ENCODE measurements at places on chromosomes 1 and 21.
A peak's percentile ranks its signal among the peaks of the same experiment; 100 is the strongest.

DNA sequence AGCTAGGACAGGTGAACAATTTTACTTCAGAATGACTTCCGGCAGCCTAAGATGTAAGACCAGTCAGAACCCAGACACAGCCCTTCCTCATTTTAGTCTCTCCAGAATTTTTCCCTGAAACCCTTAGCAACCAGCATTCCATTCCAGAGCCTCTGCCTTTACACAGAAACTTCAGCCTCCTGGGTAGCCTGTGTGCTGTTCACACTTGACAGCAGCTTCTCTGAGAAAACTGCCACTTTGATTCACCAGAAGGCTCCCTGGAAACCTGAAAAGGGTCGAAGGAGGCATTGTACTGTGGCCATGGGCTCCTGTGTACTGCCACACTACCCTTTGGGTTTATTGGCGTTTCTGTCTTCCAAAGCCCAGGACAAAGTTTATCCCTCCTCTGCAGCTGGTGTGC is 17.4 kb downstream of the HYI start:
- no peak for DNase-seq

GRCh38 chr1:81710857-81711256 is 89.9 kb upstream of the ADGRL2 start:
- DNase-seq: no peak

DNA sequence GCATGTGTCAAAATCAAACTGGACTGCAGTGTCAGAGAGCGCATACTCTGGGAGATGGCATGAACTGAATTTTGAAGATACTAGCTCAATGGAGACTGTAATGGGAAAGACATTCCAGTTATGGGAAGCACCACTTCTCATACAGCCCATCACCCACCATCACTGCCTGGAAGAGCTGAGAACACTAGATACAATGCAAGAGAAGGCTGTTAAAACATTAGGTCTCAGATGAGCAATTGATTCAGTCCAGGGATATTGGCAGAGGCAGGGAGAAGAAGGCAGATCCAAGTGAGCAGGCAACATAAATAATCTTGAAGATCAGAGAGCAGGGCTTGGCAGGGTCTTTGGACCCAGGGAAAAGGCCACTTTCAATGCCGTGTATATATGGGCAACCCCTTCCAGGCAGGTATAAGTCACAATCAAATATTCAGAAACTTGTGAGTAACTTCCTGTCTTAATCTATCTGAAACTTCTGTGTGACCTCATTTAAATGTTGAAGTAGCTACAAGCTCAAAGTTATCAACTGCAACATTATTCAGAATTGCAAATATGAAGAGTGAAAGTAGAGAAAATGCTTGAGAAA is 290.3 kb upstream of the SGIP1 start:
- DNase-seq: no peak

- DNase-seq: no peak
Measured at GRCh38 chr1:204480515-204480914, 14.1 kb downstream of the PIK3C2B start.

GRCh38 chr1:25573591-25573930 is 30.2 kb downstream of the LDLRAP1 start:
- peak; percentile 46 for DNase-seq

- DNase-seq: no peak
Measured at GRCh38 chr1:26160527-26161414, 1.9 kb downstream of the FAM110D start.

DNA sequence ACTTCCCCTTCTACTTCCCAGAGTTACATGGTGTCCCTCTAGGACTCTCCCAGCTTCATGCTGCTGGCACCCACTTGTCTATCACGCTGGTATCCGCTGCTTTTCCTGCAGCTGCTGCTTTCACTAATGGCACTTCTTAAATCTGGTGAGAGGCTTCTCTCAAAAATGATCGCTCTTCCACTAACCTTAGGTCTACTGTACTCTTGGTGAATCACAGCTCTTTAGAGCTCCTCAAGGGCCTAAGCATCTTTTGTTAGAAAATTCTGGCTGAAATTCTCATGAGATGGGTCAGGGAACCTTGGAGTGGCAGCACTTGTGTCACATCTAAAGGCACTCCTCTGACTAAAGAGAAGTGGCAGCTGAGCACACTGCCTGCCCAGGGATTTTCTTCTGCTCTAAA is 32.1 kb downstream of the ZMYND12 start:
- DNase-seq: no peak

DNA sequence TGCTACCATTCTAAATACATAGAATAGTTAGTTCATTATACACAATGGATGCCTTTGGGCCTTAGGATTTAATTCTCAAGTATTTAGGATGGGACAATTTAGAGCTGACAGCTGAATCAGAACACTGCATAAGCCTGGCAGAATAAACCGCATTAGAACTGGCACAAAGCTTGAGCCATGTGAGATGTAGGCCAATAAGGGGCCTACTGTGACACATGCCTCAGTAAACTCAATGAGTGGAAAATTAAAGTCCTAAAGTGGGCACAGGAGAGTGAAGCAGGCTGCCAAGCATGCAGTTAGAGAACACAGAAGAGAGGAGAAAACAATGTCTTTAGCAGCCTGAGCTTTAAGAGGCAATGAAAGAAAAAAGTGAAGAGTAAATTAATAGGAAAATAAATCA is 24.3 kb downstream of the SCYL3 start:
- no peak for DNase-seq

DNA sequence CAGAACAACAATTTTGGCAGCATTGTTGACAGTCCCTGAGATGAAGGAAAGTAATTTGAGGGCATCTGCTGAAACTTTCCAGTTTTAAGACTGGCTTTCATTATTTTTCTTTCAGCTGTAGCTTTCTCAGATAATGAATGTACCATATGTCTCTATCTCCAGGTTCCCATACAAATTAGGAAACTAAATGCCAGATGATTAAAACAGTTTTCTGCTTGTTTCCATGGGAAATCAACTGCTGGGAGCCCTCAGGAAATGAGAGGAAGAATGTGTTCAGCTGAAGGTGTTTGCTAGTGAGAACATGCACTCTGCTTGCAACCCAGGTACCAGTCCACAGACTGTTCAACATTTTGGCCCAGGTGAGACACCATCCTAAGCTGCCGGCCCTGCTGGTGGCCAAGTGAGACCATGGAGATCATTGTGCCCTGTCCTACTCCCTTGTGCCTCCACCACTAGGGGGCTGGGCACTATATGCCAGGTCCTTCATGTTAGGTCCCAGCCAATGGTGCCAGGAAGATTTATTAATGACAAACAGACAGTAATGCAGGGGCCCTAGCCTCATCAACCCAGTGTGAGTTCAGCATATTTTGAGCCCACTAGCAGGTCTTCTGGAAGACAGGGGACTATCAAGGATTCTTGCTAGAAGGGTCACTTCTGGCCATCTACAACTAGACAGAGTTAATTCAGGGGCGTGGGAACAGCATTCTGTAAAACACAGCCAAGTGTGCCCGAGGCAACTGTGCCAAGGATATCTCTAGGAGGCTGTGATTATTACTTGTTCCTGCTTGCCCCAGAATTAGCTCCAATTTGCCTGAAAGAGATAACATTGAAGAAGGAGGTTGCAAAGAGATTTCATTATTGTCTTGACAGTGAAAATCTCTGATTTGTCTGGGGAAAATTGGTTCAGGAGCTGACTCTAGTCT is 17.0 kb upstream of the LRRC8C start:
- DNase-seq: no peak

- DNase-seq: no peak
Measured at GRCh38 chr1:93111065-93111464, 32.0 kb downstream of the MTF2 start.

DNA sequence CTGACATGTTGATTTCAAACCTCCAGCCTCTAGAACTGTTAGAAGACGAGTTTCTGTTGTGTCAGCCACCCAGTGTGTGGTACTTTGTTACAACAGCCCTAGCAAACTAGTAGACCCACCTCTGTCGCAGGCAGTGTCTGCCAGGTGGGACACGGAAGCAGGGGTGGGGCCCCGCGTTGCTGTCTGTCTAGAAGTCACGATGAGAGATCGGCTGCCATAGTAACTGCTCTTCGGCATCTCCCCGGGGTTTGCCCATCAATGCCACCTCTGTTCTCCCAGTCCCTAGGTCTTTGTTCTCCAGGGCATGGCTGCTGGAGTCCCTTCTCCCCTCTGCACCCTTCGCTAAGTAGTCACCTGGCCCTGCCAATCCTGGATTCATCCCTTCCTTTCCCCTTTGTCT is 15.2 kb upstream of the CLSTN1 start:
- no peak for DNase-seq

DNA sequence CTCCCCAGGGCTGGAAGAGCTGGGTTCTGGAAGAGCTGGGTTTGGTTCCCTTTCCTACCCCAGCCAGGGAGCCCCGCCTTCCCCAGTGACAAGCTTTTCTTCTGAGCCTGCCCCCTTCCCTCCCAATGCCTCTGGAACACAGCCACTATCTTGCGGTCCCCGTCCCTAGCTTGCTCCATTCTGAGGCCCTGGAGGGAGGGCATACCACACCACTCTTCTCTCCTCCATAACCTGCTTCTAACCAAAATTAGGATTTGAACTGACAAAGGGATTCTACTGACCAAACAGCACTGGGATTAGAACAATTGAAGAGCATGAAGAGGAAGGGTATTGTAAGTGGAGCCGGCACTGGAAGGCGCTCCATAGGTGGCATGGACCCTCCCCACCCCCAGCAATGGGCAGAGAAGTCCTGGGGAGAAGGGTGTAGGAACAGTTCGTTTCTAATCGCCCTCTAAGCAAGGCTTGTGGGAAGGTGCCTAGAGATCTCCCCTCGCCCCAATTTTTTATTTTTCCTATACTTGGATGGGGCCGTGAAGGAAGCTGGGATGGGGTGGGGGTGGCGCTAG is 690 bp downstream of the C1orf216 start:
- DNase-seq: peak; percentile 20

DNA sequence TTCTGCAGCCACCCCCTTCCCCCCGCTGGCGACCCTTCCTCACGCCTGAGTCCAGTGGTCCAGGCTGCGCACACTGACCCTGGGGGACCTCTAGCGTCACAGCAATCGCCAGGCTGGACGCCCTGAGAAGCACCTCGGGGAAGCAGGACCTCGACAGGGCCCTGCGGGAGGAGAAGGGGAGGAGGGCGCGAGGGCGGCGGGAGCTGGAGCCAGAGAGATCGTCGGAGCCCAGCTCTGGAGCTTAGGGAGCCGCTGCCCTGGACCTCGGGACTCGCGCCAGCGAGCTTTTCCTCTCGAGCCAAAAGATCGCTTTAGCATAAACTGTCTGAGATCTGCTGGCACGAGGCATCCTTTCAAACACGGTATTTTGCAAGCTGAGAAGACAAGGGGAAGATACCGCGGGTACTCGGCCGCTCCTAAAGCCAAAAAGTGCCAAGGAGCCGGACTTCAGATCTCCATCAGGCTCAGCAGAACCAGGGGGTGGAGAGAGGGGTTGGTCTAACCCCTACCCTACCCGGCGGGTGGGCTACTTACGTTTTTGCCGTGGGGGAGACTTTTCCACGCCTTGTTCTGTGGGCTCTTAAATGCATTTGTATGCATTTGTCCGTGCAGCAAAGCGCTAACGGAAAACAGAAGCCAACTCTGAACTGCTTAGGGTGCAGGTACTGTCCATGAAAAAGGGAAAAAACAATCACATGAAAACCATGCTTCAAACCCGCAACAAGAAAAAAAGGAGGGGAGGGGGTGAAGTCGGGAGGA is 586 bp downstream of the COL24A1 start:
- DNase-seq: peak; percentile 15

DNA sequence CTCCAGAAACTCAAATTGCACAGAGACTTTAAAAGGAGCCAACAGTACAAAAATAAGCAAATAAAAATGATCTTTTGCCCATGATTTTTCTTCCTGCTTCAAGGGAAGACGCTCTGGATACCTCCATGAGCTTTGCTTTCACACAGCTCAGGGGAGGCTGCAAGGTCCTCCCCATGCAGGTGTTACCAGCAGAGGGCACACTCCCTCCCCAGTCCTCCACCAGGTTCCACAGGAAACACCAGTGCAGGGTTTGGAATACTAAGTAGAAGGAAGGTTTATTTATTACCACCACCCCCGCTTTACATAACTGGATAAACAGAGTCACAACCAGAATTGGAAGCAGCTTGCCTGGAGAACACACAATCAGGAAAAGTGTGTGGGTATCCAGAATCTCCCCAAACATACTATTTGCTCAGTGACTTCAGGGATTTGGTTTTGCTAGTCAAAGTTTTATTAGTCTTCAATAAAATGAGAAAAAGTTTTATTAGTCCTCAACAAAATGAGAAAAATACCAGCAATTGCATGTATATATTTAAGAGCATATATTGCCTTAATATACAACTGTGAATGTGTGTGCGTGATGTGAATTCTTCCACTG is 37.3 kb downstream of the HSD3B1 start:
- DNase-seq: no peak

- no peak for DNase-seq
Measured at GRCh38 chr1:230281556-230281955, 144.6 kb downstream of the PGBD5 start.

DNA sequence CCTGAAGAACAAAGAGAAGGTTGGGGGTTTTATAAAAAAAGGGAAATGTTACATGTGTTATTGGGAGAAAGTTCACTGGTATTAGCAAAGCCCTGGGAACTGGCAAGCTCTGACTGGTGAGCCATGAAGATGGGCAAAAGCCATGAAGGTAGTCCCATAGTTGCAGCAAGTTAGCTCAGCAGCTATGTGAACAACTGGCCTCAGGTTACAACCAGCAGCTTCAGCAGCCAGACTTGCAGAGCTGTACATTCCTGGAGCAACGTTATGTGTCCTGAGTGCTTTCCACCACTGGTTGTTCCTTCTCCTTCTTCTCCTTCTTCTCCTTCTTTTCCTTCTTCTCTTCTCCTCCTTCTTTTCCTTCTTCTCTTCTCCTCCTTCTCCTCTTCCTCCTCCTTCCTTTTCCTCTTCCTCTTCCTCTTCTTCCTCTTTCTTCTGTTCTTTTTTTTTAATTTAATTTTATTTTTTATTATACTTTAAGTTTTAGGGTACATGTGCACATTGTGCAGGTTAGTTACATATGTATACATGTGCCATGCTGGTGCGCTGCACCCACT is 56.1 kb upstream of the TLR5 start:
- DNase-seq: no peak

- no peak for DNase-seq
Measured at GRCh38 chr1:30305519-30305918, 417.9 kb downstream of the MATN1 start.

DNA sequence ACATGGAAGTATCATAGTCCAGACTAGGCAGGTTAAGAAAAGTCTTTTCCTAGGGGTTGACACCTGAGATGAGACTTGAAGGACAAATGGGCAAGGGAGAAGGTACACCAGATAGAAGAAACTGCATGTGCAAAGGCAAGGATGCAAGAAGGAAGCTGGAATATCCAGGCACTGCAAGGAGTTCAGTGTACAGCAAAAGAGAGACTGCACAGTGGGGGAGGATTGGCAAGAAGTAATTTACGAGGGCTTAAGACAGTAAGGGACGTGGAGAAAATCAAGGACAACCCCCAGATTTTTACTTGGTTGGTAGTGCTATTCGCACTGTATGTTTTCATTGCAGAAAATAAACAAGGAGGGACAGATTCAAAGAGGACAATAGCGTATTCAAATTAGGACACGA is 58.5 kb downstream of the DNM3 start:
- DNase-seq: no peak

All from mucosa of gallbladder (tissue), 1 donor.